ENCODE measurements at places on chromosomes 12 and 14.

DNA sequence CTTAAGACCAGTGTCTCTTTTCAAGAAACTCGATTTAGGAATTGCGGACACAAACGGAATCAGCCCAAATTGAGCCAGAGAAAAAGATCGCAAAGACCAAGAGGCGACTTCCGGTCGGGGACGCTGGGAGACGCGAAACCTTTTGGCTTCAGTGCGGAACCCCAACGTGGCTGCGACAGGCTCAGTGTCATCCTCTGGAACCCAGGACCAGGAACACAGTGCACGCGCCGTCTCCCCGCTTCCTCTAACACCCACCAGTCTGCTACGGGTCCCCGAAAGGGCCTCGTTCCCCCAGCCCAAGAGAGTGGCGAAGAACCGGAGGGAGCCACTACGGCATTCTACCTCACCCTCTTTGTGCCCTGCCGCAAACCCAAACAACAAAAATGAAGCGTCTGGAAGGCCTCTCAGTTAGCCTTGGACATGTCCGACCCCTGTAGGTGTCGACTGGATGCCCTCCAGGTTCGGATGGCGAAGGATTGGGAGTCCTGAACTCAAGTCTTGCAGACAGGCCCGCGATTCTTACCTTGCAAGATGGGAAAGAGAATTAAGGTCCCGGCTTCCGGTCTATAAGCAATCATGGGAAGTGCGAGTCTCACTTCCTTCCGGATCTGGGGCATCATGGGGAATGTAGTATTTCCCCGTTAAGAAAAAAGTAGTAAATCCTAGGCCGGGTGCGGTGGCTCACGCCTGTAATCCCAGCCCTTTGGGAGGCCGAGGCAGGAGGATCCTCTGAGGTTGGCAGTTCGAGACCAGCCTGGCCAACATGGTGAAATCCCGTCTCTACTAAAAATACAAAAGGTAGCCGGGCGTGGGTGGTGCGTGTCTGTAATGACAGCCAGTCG, at the start of gene RPL6:
TSS of gene RPL6 (minus strand) at position 542 of the 842 bp plus-strand sequence. CDS start 949 bp downstream, outside the sequence.
- peak; percentile 70 for DNase-seq

- DNase-seq: no peak
Measured at GRCh38 chr14:55794655-55795595, 214.9 kb downstream of the KTN1 start.

GRCh38 chr14:81430235-81430634, 30.1 kb upstream of the STON2 start:
- no peak for DNase-seq

DNA sequence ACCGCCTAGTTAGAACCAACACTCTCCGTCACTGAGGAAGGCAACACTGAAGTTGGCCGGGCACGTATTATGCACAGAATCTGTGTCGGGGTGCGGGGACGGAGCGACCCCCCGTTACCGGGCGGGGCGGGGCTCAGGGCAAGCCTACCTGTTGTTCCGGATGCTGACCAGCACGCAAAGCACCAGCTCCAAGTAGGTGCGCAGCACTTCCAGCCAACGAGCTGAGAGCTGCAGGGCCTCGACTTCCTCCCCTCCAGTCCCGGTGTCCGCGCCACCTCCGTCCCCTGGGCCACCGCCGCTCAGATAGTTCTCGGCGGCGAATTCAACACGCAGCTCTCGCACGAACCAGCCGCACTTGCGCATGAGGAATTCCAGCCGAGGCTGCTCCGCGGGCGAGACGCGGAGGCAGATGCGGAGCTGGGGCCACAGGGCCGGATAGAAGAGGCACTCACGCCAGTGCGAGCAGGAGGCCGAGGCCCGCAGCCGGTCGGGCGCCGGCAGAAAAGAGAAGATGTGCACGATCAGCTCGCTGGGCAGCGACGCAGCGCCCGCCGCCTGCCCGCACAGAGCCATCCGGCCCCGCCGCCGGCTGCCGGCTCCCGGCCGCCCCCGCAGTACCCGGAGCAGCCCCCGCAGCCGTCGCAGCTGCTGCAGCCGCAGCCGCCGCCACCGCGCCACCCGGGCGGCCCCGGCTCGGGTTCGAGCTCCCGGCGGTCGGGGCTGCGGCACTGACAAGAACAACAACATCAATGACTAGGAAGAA, 636 bp downstream of the FBXO33 start:
- DNase-seq: no peak

DNA sequence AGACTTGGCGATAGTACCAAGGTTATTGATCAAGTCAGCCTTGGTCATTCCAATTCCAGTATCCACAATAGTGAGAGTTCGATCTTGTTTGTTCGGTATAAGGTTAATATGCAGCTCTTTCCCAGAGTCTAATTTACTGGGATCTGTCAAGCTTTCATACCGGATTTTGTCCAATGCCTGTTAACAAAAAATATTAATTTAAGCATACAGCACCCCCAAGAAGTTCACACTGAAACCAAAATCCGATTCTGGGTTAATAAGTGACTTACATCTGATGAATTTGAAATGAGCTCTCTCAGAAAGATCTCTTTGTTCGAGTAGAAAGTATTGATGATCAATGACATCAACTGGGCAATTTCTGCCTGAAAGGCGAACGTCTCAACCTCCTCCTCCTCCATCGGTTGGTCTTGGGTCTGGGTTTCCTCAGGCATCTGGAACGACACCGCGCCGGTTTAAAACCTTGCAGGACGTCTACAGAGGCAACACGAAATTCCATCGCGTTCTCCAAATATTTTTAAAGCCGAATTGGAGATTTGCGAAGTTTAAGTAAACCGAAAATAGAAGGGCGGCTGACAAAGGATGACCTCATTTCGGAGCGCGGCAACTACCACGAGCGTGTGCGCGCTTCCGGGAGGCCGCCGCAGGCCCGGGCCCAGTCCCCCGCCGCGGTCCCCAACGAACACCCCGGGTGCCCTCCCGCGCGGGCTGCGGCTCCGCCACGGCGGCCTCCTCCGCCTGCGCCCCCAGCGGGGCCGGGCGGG, 716 bp downstream of the HSP90AA1 start:
- no peak for DNase-seq

DNA sequence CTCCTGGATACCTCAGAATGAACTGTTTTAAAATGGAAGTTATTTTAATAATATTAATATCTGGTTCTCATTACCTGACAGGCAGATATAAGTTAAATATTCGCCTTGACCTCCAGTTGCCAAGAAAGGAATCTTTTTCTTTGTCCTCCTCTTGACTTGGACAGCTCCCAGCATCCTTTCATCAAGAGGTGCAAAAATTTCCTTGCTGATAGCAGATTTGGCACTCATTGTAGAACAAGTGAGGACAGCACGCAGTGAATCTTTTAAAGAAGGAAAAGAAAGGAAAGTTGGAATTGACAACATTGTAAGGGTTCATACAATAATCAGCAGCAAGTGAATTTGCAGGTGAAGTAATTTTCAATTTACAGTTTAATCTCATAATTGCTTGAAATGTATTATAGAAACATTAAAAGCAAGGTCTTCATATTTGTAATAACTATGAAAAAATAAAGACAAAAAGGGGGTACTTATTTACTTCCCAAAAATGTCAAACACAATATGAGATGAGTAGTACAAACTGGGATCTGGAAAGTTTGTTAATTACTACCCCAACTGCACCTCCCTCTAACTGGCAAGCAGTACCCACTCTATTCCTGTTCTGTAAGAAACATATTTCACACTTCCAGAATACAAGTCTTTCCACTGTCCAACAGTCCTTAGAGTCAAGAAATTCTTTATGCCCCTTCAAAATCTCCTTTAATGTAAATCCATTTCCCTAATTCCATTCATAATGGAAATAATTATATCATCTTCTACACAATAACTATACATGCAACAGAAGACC, 75.2 kb downstream of the STXBP6 start:
- DNase-seq: no peak

Data from AG04449 (cell line).